ENCODE measurements at places on chromosomes 12 and 14.
A peak's percentile ranks its signal among the peaks of the same experiment; 100 is the strongest.

DNA sequence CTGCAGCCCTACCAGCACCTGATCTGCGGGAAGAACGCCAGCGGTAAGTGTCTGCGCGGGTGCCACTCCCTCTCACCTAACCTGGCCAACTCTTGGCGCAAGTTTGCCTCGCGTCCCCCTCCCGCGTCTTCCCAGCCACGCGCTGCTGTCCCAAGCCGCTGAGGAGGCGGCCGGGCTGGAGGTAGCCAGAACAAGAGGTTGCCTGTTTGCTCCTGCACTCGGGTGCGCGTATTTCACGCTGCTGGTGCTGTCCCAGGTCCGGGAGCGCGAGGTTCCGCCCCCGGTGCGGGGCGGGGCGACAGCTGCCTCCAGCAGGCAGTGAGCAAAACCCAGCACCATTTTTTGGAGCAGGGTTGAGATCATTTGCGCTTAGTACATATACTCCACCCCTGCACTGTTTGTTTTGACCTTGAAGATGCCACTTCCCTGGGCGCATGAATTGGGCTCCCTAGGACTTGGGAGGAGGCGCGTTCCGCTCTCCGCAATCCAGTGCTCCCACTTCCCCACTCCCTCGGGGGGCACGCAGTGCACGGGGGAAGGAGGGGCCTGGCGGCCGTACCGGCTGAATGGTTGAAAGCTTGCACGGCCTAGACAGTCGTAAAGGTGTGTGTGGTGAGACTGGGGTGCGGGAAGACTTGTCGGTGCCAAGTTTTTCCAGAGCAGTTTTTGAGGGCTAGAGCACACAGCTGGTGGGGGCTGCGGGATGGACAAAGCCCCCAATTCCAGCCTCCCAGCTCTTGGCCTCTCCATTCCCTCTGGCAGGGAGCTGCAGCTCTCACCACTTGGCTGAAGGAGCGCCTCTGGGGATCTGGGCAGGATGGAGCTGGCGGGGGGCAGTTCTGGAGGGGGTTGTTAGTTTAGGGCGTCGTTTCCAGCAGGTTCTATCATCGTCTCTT, 226.9 kb upstream of the CRY1 start:
- peak; percentile 60 for DNase-seq

DNA sequence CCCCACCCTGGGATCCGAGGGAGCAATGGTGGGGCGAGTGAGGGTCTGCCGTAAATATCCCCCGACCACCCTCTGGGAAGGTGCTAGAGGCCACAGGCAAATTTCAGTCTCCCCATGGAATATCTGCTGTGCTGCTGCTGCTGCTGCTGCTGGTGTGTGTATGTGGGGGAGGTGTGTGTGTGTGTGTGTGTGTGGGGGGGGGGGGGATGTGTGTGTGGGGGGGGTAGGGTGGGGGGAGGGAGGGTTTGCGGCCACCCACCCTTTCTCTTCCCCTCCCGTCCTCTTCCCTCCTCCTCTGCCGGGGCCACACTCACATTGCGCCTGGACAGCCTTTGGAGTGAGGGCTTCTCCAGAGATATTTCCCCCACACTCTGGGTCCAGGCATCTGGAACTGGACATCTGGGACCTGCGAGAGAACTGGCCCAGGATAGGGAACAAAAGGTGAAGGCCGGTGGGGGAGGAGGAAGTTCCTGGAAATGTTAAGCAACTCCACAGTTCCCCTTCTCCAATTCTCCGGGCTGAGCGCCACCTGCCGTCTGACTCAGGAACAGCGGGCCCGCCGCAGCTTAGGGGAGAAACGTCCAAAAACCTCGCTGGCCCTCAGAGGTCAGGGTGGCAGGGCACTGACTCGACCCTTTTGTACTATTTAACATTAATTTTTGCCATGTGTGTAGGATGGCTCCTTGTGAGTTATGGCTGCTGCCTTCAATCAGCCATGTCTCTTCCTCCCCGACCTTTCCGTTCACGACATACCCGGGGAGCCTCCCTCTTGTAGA, at the start of gene C1RL:
TSS of gene C1RL (minus strand) at position 419 of the 776 bp plus-strand sequence. CDS start at position 385, 34 bp downstream.
- peak; percentile 70 for DNase-seq

DNA sequence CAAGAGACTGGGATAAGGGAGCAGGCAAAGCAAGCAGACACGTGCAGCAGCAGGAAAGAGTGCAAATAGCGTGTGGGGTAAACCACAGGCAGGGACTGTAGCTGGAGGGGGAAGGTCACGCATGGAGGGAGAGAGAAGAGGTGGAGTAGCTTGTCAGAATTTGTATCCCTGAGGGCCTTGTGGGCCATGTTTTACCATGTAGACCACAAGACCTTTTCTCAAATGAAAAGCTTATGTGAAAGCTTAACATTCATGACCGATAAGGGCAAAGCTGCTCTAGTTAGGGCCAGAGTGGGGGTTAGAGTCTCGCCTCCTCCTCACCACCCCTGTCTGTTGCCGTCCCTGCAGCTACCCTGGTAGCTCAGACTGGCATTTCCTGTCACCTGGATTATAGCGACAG, 152.9 kb upstream of the E2F7 start:
- DNase-seq = no peak

- no peak for DNase-seq
Measured at GRCh38 chr12:27233814-27234213, 10.3 kb upstream of the STK38L start.

DNA sequence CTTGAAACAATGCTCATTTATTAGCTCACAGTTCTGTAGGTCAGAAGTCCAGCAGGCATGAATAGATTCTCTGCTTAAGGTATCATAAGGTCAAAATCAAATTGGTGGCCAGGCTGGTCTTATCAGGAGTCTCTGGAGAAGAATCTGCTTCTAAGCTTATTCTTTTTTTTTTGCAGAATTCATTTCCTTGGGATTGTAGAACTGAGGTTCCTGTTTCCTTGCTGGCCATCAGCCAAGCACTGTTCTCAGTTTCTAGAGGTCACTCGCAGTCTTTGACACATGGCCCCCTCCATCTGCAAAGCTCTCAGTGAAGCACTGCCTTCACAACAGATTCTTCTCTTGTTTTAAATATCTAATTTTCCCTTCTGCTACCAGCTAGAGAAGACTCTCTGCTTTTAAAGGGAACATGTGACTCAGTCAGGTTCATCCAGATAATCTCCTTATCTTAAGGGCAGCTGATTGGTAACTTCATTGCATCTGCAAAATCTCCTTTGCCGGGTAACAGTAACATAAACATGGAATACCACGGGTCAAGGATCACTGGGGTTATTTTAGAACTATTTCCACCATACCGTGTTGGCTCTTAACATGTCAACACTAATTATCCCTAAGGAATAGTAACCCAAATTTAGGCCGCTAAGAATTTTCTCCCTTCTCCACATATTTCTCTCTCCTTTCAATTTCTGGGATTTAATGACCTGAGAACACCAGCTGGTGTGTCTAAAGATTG, 25.3 kb downstream of the RHOJ start:
- no peak for DNase-seq
